ENCODE measurements at places on chromosomes 13 and 19.

DNA sequence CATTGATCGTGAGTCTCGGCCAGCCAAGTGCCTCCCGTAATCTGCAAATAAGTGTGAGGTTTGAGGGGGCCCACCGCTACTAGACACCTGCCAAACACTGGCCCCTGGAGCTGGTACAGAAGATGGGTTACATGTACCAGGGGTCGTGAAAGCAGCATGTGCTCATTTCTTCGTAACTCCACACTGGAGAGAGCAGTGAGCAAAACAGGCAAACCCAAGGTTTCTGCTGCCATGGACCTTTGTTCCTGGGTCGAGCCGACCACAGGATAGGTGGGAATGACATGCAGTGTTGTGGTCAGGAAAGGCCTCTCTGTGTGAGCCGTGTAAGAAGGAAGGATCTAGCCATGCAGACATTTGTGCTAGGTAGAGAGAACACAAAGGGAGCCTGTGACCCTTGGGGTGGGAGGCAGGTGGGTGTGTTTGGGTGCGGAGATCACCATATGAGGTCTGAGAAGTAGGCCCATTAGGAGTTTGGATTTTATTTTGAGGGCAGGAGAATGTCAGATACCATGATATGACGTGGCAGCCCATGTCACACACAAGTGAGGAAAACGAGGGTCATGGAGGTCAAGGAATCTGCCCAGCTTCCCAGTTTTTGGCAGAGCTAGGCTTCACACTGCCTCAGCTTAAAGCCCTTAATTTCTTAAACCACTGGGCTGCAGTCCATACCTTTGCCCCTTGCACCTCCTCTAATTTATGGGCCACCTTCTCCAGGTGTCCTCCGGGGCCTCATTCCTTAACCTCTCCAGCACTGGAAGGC, 919 bp downstream of the GTF3A start:
- DNase-seq, result no peak

DNA sequence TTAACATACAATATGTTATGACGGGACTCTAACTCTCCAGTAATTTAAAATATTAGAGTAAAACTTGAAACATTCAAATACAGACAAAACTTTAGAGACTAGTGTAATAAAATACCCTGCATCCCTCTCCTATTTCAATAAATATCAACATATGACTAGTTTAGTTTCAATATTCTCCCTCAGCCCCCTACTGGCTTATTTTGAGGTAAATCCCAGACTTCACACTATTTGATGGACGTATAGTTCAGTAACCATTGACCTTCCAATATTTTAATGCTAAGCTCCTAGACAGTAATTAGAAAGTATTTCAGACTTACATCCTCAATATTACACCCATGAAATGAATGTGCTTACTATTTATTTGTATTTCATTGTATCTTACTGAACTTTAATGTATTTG, 180.7 kb upstream of the STARD13 start:
- no peak for DNase-seq

DNA sequence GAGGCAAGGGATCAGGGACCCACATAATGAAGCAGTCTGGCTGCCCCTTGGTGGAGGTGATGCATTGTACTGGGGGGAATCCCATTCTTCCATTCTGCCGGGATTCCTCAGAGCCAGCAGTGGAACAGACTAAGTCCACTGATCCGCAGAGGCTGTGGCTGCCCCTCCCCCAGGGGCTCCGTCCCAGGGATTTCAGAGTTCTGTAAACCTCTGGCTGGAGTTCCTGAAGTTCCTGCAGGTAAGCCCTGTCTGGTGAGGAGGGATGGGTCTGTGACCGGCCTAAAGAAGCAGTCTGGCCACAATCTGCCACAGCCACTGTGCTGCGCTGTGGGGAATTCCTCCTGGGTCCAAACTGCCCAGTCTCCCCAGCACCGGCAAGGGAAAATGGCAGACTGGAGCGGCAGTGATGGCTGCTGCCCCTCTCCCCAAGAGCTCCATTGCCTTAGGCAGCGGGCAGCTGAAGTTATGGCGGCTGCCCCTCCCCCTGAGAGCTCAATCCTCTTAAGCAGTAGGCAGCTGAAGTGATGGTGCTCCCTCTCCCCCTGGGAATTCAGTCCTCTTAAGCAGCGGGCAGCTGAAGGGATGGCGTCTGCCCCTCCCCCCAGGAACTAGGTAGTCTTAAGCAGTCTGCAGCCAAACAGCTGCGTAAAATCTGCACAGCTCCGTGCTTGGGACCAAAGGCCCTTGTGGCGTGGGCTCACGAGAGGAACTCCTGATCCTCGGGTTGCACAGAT, 155.7 kb downstream of the PCDH17 start:
- DNase-seq, result no peak

DNA sequence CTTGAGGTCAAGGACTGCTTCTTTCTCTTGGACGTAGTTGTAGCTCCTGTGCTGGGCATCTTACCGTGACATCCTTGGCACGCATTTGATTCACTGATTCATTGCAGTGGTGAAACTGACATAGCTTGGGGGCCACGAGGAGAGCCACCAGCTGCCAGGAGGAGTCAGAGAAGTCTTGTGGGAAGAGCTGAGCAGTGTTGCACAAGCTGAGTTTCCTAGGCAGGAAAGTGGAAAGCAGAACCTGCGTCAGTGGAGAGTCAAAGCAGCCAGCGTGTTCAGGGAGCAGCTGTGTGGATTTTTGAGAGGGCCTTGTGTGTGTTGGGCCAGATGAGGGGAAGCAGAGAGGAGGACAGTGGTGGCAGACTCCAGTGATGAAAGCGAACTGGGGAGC, 5.3 kb upstream of the GPR183 start:
- no peak for DNase-seq

DNA sequence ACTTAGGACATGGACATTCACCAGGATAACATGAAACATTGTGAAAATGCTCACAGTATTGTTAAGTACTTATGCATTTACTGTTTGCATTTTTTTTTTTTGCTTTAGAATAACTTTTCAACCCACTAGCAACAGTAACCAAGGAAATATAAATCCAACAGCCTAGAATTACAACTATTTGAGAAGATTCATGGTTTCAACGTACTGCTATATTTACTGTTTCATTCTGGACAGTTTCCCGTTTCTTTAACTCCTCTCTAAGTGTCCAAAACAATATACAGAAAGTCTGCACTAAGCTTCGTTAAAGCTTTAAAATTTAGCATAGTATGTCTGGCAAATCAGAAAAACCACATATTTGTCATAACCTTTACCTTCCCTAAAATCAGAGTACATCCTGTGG, 2.7 kb downstream of the SMAD9 start:
- DNase-seq, result no peak

Data from stimulated activated CD8-positive, alpha-beta memory T cell treated with anti-CD3 and anti-CD28 coated beads, Interleukin-12 subunit alpha, Interleukin-12 subunit beta, amount 100 ng/mL, for 1 hour (primary cell).